ENCODE measurements at places on chromosomes 2 and 18. TPM values are rescaled to one million over a fixed set of nuclear protein-coding genes. Genes with fewer than 3 reads are reported as not detected.

GRCh38 chr2:168116448-168116847 is 130.9 kb downstream of the STK39 start:
- ATAC-seq: no peak

DNA sequence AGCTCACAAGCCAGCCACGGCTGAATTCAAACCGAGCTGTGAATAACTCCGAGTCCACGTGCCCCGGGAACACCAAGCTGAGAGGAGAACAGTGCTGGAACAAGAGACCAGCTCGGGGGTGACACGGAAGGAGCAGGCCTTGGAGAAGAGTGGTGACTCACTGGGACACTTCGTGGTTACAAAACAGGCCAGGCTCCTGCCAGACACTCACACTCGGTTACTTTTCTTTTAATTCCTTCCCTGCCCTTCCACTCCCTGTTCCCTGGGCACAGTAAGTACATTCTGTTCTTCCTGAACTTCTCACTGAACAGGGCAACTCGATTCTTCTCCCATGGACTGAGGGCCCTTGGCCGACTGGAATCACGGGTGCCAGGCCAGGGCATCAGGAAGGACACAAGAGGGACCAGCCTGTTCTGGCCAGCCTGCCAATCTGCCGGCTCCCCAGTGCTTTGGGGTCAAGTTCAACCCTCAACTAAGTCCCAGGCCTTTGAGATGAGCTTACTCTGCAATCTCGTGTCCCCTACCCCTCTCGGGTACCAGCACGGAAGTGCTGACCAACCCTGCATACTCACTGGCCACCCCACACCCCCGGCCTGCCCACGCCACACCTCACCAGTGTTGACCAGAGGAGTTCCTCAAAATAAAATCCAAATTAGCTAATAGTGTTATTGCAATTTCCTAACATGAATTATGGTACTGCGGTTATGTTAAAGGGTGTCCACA is 87.5 kb downstream of the TFCP2L1 start:
- peak; percentile 93 for ATAC-seq

- ATAC-seq: no peak
Observed at GRCh38 chr2:37377187-37377532, 32.7 kb downstream of the QPCT start.

GRCh38 chr2:38274286-38275276 is 102.5 kb downstream of the ATL2 start:
- peak; percentile 79 for ATAC-seq

DNA sequence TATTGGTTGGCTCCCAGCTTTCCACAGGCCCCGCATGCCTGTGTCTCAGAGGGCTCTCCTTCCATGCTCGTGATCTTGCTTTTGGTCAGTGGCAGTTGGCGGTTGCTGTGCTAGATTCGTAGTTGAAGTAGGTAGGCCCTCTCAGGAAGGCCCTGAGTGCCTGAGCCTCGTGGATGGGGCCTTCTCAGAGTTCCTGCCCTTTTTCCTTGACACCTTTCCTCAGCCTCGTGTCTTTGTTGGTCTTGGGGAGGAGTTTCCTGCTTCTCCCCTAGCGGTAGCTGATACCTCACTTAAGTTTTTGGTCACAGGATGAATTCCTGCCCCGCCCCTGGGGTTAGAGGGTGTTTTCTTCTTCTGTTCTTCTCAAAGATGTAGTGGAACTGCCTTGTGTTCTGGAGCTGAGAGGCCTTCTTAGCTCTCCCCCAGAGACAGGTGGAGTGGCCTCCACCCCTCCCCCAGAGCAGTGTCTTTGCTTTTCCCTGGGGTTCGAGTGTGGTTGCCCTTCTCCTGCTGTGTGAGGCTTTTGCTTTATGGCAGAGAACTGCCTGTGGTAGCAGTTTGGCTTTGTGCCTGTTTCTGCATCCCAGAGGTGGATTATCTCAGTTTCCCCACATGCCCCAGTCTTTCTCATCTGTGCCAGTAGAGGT is 94.8 kb downstream of the ZNF407 start:
- ATAC-seq: no peak

DNA sequence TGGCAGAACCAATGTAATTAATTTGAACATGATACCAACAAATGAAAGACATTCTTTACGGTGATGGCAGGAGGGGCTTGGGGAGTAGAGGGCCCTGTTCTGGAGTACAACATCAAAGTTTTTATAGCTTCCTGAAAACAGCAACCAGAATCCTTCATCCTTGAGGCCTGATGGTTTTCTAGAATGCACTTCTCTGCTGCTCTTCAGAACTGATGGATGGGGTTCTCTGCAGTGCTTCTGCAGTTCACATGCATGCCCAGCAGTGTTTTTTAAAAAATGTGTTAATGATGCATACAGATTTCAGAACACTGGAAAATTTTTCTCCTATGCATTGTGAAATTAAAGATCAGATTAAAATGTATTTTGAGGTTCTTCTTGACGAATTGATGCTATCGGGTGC is 2.5 kb downstream of the LTBP1 start:
- ATAC-seq: no peak

GRCh38 chr18:76967721-76968472 is 145.5 kb downstream of the ZNF236 start:
- ATAC-seq: no peak

DNA sequence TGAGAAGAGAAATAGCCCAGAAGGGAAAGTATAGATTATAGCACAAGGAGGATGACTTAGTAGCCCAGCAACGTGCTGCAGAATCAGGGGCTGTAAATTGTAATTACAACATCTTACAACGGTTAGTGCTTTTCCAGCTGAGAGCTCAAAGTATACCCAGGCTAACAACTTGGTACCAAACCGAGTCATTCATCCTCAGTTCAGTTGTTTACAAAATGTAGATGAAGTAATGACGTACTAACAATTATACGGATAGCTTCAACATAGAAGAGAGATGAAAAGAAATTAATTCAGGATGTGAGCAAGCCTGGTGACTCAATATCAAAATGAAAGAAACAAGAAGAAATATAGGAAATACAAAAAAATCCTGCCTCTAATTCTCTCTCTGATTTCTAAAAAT is 99.2 kb downstream of the DYNAP start:
- no peak for ATAC-seq

DNA sequence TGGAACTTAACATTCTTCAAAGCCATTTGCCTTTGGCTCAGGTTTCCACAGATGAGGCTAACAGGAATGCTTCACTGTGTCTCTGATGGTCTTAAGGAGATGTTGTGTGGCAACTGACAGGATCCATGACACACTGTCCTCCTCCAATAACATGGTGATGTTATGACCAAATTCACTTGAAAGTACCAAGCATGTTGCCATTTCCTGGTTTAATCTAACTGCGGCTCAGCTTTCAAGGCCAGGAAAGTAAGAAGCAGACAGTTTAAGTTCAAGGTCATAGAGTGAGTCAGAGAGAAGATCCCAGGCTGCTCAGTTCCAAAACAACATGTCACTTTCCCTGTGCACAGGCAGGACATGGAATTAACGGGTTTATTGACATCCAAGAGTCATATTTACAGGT is 513.6 kb downstream of the STK39 start:
- no peak for ATAC-seq

DNA sequence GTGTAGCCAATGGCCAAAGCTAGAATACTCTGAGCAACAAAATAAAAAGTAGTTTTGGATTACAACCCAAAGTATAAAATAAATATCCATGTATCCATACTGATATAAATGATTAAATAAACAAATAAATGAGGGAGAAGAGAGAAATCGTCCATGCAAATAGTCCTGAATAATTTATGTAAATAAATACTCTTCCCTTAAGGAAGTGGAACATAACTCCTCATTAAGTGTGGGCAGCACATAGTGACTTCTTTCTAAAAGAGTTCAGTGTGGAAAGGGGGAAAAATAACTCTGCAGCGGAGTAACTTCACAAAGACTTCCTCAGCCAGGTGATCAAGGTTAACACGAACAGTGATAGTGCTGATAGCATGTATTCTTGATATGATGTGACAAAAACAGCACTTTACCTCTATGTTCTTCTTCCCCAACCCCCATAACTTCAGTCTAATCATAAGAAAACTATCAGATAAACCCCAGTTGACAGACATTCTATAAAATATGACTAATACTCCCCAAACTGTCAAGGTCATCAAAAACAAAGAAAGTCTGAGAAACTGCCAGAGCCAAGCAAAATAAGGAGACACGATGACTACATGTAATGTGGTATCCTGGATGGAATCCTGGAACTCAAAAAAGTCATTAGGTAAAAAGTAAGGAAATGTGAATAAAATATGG is 30.7 kb downstream of the METTL8 start:
- ATAC-seq: no peak

- no peak for ATAC-seq
Observed at GRCh38 chr2:36620321-36620720, 22.4 kb upstream of the FEZ2 start.

DNA sequence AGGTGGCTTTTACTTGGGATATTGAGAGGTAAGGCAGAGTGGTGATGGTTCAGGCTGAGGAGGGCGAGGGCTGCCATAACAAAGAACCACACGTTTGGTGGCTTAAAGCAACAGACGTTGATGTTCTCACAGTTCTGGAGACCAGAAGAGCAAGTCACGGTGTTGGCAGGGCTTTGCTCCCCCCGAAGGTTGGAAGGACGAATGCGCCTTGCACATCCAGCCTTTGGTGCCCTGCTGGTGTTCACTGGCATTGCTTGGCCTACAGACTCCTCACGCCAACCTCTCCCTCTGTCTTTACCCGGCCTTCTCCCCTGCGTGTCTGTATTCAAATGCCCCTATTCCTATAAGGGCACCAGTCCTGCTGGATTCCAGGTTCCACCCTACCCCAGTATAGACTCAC is 125.4 kb downstream of the TPO start:
- ATAC-seq: peak; percentile 43

- ATAC-seq: no peak
Observed at GRCh38 chr2:47651296-47651695, 131.6 kb upstream of the MSH6 start.

The RGPD3 gene
- 0.04 TPM for total RNA-seq

The ST3GAL5 gene
- total RNA-seq: 1.2 TPM

The SPP2 gene
- not detected for total RNA-seq

The RUFY4 gene
- total RNA-seq: 0.12 TPM

The CAPN13 gene
- 1.4 TPM for total RNA-seq

The STPG4 gene
- total RNA-seq: 0.16 TPM
